ENCODE measurements at places on chromosomes 12 and 14. TPM values are rescaled to one million over a fixed set of nuclear protein-coding genes. Genes with fewer than 3 reads are reported as not detected.
A peak's percentile ranks its signal among the peaks of the same experiment; 100 is the strongest.

Gene FOXG1
- total RNA-seq: not detected

Gene CEBPE
- not detected for total RNA-seq

Gene PTGDR
- total RNA-seq: not detected

Gene EPYC
- total RNA-seq: not detected

DNA sequence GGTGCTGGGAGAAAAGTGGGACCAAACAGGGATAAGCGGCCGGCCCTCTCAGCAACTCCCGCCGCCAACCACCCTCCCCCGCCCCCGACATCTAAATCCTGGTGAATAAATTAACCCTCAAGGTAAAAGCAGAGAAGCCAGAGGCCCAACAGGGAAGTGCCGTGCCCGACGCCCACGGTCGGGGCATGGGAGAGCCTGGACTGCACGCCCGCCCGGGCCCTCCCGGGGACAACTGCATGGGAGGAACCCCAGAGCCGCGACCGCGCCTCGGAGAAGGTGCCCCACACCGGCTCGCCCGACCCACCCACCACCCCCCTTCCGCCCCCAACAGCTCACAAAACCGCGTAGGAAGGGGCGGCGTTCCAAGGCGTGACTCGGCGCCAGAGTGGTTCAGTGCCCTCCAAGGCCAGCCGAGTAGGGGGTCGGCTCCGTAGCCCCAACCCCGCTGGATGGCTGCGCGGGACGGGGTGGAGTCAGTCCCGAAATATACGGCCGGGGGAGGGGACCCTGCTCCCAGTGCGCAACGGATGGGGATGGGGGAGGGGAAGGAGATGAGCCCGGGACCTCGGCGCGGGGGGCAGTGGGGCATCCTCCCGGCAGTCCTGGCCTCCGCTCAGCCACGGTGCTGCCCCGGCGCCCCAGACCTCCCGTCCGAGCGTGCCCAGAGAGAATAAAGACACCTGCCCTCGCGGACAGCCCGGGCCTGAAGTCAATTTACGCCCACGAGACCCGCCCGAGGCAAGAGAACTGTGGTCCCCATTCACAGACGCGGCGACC is 732 bp downstream of the SLC25A29 start:
- DNase-seq: peak; percentile 15
- H3K27me3 ChIP-seq: no peaks in the 10 kb centered on the region
- peaks cover 16% of the 10 kb centered on the region for H3K36me3 ChIP-seq
- peaks cover 45% of the 10 kb centered on the region for H3K4me1 ChIP-seq

DNA sequence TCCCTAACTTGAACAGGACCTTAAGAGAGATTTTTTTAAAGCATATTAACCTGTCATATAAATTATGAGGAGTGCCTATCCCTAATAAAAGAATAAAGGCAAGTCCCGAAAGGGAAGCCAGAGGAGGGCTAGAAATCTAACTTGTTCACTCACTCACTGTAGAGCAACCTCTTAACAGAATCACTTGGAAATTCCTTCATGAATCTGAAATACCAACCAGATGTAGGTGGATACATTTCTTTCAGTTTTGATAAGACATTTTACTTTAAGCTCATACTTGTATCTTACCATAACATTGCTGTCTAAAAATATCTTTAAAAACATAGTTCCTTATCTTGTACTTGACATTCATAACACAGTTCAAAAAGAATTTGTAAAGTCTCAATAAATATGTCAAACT is 25.7 kb downstream of the NTN4 start:
- no peaks in the 10 kb centered on the region for H3K27me3 ChIP-seq
- peaks cover 15% of the 10 kb centered on the region for H3K36me3 ChIP-seq
- no peak overlapping the region for H3K4me3 ChIP-seq
- H3K27ac ChIP-seq: no peak overlapping the region
- DNase-seq: no peak
- H3K4me1 ChIP-seq: peaks cover 31% of the 10 kb centered on the region

DNA sequence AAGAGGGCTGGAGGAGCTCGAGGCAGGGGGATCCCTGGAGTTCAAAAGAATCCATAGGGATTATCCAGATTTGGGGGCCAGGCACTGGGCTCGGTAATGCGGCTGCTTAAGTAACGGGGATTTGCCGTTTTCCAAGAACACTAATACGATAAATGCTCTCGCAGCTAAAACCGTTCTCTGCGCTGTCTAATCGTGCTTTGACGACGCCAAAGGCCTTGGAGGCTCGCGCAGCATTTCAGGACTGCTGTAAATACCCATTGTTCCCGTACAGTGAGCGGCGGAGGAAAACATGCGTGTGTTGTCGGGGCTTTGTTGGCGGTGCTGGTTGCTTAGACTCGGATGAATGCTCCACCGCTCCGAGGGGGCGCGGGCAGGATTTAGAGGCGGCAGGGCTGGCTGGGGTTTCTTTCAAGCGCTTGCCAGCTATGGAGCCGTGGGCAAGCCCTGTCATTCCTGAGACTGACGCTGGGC is 26.2 kb downstream of the DIO3 start:
- no peak overlapping the region for H3K4me3 ChIP-seq
- no peak overlapping the region for H3K27ac ChIP-seq
- no peaks in the 10 kb centered on the region for H3K27me3 ChIP-seq

- H3K36me3 ChIP-seq: no peaks in the 10 kb centered on the region
- DNase-seq: no peak
- H3K4me3 ChIP-seq: no peak overlapping the region
These were observed 39.2 kb upstream of the P2RX7 start for GRCh38 chr12:121093487-121093891.

GRCh38 chr14:78805570-78805969 is 635.4 kb downstream of the NRXN3 start:
- no peak for DNase-seq
- no peaks in the 10 kb centered on the region for H3K4me1 ChIP-seq
- no peak overlapping the region for H3K27ac ChIP-seq
- no peak overlapping the region for H3K4me3 ChIP-seq
- H3K36me3 ChIP-seq: no peaks in the 10 kb centered on the region
- H3K27me3 ChIP-seq: no peaks in the 10 kb centered on the region

DNA sequence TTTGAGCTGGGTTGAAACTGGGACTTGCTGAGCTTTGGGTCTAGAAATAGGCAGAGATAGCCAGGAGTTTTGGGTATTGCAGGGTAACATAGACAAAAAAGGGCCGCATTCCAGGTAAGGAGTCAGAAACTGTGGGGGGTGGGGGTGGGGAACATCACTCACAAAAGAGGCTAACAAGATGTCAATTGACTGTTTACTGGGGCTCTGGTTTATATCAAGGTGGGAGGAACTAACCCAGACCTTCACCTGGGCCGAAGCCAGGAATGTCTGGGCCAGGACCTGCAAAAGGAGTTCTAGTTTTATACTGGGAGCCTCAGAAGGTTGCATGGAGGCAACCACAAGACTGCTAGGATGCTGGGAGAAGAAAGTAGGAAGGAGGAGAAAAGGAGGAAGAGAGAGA is 154.4 kb downstream of the EMP1 start:
- H3K27ac ChIP-seq: no peak overlapping the region
- H3K4me3 ChIP-seq: no peak overlapping the region
